ENCODE measurements at places on chromosomes 7 and 10. TPM values are rescaled to one million over a fixed set of nuclear protein-coding genes. Genes with fewer than 3 reads are reported as not detected.

DNA sequence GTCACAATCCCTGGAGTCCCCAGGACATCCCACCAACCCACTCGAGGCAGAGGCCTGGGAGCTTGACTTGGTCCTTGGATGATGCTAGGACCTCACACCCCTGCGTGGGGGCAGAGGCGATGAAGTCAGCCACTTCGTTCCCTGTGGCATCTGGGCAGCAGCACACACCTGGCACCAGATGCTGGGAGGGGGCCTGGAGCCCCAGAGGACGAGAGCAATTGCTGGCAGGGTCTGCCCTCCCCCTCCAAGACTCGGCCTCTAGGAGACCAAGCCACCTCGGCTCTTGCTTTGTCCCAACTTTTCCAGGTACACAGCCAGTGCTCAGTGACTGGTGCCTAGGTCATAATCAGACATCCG is 39.1 kb downstream of the DPYSL4 start:
- DNase-seq = no peak

SFRP4 gene
- 1.5 TPM for polyA plus RNA-seq

- DNase-seq = peak; percentile 74
These were observed 73.1 kb downstream of the MKLN1 start for GRCh38 chr7:131400681-131401176.

GRCh38 chr7:51244885-51245284 is 71.7 kb downstream of the COBL start:
- no peak for DNase-seq

DNA sequence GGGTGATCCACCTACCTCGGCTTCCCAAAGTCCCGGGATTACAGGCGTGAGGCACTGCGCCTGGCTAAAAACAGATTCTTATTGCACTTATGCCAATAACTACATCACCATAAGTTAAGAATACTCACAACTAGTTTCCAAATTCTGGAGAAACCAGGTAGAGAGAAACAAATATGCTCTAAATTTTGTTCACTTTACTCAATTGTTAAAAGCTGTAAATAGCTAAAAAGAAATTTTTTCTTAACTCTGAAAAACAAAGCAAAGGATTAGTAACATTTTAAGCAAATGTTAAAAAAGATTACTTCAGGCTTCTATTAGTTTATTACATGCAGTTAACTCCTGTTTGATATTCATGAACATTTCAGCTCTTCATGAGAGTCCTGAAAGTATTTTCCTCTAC is 28.3 kb upstream of the ZMIZ2 start:
- no peak for DNase-seq

SKAP2 gene
- polyA plus RNA-seq = 14.2 TPM

DNA sequence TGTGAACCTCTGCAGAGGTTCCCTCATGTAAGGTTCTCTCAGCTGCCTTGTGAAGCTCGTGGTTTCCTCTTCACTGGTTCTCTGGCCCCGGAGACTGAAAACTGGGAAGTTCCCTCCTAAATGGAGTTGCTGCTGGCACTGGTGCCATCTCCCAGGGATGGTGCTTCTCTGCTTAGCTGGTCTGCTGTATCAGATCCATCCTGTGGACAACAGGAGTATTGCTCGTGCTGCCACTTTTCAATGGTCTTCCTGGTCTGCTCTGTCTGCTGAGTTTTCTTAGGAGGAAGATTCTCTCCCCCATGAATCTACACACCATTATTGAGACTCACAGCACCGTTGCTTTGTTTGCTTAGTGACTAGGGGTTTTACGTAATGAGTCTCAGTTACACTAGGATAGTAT is 247.8 kb downstream of the OTUD1 start:
- no peak for DNase-seq

CAV2 gene
- 288 TPM for polyA plus RNA-seq

GRCh38 chr7:69440976-69441375 is 157.3 kb upstream of the AUTS2 start:
- DNase-seq = no peak

- DNase-seq = no peak
These were observed 62.9 kb upstream of the NMT2 start for GRCh38 chr10:15231426-15231825.

ADAMTS14 gene
- polyA plus RNA-seq = 3.1 TPM

GRCh38 chr10:44300666-44301649 is 83.9 kb downstream of the CXCL12 start:
- peak; percentile 100 for DNase-seq

ANKRD61 gene
- 0.43 TPM for polyA plus RNA-seq

BEND7 gene
- 6.2 TPM for polyA plus RNA-seq

BMPER gene
- 15.9 TPM for polyA plus RNA-seq

SFTPA1 gene
- not detected for polyA plus RNA-seq

GRCh38 chr7:106358103-106358663 is 73.4 kb upstream of the NAMPT start:
- DNase-seq = peak; percentile 74

GRCh38 chr10:132858121-132859081 is 72.5 kb upstream of the NKX6-2 start:
- DNase-seq = no peak

DNA sequence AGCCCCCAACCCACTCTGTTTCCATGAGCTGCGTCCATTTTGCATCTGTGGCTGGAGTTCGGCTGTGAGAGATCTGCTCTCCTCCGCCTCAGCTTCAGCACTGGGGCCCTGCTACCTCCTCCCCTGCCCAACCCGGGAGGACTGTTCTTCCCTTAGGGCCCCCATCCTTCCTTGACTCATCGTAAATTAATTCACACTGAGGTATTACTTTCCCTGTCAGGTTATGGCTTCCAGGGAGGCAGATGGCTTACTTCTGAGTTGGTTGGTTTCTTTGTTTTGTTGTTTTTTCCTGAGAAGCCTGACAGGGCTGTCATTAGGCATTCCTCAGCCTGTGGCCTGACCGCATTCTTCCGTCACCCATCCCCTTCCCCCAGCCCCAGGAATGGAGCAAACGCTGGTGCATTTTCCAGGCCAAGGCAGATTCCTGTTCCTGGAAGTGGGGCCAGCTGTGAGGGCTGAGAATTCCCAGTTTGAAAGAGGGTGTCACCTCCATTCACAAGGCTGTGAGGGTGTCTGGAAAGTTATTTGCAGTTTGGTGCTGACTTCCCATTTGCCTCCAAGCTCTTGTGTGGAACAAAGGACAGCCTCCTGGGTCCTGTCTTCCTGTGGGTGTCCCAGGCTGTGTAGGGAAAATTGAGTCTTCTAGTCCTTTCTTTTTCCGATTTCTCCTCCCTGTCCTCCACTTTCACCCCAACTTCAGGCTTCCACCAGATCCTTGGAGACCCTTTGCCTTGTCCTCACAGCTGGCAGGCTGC is 11.7 kb downstream of the CPA5 start:
- DNase-seq = peak; percentile 93

GRCh38 chr7:17436126-17436525 is 137.7 kb downstream of the AHR start:
- DNase-seq = no peak

CYP26A1 gene
- not detected for polyA plus RNA-seq

GRCh38 chr7:17325364-17325763 is 26.9 kb downstream of the AHR start:
- DNase-seq = peak; percentile 76

BPGM gene
- 24.0 TPM for polyA plus RNA-seq

- DNase-seq = no peak
These were observed 1.9 kb upstream of the MYH16 start for GRCh38 chr7:99270702-99271101.

GRCh38 chr7:142868188-142868985 is 13.5 kb downstream of the EPHB6 start:
- no peak for DNase-seq

DNA sequence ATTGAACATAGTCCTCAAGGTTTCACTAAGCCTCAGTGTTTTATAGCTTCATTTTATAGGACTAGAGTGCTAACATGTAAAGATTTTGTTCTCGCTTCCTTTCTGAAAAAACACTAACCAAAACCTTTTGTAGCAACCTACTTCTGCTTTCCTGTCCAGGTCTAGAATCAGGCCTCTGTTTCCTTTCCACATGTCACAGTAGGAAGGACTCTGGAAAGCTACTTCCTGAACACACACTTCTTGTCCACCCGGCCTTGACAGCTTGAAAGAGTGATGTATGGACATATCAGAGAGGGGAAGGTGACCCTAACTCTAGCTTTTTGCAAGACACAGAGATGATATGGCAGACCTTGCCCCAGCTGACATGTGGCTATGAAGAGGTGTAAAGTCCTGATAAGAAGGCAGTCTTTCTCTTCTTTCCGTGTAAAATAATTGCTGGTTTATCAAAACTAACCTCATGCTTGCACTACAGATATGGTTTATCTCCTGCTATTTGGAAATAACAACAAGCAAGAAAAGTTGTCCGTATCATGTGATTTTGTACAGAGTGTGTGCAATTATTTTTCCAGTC is 175.4 kb downstream of the SKAP2 start:
- DNase-seq = no peak

AZGP1 gene
- not detected for polyA plus RNA-seq

DNA sequence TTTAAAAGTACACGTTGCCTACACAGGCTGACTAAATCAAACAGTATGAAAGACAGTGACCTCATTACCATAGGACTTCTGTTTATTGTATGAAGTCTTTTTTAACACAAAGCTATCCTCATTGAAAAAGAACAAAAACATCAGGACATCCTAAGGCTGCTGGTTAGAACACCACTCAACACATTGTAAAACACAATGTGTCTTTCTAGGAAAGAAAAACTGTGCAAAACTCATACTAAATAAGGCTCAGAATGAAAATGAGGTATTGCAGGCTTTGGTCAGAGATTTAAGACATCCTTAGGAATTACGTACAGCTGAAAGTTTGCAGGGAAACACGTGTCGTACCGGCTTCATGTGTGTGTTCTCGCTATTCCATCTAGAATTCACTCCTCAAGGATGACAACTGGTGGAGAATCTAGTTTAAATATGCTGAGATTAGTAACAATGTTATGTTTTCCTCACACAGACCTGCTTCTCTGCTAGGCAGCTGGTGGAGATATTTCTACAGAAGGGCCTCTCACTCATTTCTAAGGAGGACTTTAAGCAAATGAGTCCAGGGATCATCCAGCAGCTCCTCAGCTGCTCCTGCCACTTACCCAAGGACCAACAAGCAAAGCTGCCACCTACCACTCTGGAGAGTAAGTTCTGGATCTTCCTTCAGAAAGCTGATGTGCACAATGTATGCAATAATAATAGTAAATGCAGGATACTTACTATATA is 29.3 kb downstream of the SLC39A12 start:
- peak; percentile 40 for DNase-seq

DNA sequence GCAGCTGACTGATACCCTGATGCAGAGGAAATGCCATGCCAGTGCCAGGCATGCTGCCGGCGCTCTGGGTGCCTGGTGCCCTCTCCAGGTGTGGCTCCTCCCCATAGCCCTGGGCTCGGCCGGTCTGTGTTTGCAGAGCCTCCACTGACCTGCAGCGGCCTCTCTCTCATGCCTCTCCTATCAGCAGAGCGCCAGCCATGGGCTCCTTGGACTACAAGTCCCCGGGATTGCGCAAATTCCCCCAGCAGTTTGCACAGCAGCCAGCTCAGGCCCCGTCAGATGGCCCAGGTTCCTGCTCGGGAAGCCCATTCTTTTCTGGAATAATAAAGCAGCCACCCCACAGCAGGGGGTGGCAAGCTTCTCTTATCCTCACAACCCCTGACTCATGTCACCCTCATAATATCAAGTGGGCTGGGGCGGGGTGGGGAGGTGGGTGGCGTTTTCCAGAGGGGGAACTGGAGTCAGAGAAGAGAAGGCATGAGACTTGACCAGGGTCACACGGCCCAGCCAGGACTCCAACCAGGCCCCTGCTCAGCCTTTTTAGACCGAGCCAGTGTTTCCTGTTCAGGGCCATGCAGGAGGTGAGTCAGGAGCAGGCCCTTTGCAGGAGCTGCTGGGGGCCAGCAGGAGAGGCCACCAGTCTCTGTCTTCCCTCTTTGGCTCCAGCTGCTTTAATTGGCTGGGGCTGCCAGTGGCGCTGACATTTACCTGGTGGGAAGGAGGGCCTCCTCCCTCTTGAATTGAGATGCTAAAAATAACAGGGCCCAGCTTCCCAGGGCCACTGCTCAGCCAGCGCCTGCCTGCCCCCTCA is 58.6 kb downstream of the ZMIZ1 start:
- peak; percentile 85 for DNase-seq

DNA sequence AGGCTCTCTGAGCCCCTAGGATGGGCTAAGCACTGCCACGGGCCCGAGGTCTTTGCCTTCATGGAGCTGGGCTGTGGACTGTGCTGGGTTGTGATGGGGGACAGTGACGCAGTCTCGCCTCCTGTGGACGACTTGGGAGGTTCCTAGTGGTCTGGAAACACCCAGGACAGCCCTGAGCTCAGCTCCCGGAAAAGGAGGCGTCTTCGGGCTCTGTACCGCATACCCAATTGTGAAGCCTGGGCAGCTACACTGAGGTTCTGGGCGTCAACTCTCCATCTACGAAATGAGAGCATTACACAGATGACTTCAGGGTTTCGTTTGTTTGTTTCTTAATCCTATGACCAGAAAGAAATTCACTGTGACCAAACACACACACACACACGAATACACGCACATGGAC is 79.6 kb upstream of the KAT6B start:
- no peak for DNase-seq

DNA sequence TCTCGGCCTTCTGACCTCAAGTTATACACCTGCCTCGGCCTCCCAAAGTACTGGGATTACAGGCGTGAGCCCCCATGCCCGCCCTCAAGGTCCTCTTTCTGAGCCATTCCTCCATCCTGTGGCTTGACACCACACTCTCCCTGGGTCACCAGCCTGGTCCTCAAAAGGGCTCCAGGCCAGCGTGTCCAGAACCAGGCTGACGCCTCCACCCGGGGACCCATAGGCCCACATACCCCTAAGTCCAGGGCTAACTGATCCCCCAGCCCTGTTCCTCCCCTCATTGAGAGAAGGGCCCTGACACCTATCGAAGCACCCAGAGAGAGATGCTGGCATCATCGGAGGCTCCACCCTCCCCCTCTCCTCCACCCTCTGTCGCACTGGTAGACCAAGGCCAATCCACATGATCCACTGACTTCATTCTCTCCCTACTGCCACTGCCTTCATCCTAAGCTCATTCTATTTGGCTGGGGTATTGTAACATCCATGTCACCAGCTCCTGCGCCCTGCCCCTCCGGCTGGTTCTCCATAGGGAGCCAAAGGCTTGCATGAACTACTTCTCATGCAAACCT is 46.7 kb downstream of the TMEM270 start:
- no peak for DNase-seq

- no peak for DNase-seq
These were observed 23.4 kb downstream of the LOXL4 start for GRCh38 chr10:98244586-98244985.

- DNase-seq = no peak
These were observed 30.1 kb downstream of the PLEKHA1 start for GRCh38 chr10:122404576-122404975.

DNA sequence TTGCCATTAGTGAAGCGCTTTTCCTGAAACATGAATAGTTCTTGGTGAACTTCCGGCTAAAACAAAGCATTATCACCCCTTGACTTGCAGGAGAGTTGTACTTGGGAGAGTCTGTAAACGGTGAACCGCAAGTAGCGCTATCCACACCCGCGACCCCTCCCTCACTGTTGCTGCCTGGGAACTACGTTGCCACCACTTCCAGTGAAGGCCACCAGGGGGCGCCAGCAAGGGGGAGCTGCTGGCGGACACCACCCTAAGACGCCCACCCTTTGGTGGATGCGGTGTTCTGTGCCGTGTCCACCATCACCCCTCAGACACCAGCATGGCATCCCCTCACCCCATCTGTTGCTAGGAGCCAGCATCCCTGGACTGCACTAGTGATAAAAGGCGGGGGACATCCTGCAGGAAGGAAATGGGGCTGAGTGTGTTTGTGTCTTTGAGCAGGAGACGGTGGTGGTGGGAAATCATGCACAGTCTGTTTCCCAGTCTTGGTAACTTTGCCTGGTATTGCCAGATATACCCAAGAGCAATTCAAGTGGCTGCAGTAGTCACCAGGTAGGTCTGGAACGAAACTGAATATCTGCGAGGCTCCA is 298.2 kb downstream of the FRMD4A start:
- peak; percentile 17 for DNase-seq

- DNase-seq = no peak
These were observed 139.9 kb upstream of the ADCY1 start for GRCh38 chr7:45434167-45434784.

All from fibroblast of lung (primary cell).